ENCODE measurements at places on chromosomes 2 and 18.

- no peak for DNase-seq
Measured at GRCh38 chr18:3663870-3664512, 214.0 kb downstream of the TGIF1 start.

DNA sequence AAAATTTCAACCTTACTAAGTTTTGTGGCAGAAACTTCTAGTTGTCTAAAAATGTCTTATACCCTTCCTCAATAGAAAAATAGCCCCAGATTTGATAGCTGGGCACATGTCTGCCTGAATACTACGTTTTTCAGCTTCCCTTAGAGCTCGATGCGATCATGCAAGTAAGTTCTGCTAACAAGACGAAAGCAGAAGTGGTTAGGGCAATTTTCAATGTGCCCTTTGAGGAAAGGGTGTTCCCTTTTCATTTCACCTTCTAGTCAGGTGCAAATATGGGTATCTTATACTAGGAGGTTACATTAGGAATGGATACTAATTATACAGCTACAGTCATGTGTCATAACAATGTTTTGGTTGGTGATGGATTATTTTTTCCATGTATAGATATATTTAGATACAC lies 1572.1 kb upstream of the LRRTM1 start:
- DNase-seq: no peak

DNA sequence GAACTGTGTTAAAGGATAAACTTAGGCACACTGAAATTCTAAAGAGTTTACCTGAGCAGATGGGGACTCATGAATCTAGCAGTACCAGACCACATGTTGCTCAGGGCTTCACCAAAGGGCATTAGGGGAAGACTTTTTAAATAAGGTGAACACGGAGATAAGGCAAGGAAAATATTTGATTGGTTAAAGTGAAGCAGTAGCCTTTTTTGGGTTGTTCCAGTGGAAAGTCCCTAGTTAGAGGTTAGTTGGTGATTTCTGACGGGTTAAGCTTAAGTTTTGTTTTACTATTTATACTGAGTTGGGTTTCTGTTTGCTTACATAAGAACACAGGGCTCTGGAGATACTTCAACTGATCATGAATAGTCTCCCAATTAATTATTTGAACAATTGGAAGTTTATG lies 722.5 kb downstream of the SOCS6 start:
- DNase-seq: no peak

DNA sequence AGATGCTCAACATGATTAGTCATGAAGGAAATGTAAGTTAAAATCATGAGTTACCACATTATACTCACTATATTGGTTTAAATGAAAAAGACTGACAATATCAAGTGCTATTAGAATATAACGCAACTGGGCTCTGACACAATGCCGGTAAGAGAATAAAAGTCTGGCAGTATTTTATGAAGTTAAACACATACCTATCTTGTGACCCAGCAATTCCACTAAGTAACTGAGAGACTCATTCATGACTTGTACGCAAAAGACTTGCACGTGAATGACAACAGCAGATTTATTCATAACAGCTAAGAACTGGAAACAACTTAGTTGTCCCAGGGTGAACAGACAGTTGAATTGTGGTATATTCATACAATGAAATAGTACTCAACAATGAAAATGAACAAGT lies 342.1 kb downstream of the SLC4A3 start:
- DNase-seq: no peak

- no peak for DNase-seq
Measured at GRCh38 chr2:27655155-27655951, 8.1 kb downstream of the SUPT7L start.

DNA sequence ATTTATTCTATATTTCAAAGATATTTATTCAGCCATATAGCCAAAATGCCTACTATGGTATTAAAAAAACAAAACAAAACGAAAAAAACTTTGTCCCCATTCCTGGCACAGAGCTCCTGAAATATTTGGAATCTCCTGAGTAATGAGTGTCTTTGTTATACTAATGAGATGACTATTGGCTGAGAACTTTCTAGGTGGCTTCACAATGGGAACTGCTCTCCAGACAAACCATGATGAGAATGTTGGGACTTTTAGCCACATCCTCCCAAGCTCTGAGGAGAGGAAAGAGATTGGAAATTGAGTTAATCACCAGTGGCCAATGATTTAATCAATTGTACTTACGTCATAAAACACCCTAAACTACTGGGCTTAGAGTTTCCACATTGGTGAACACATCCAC lies 631.8 kb upstream of the SETBP1 start:
- no peak for DNase-seq

- no peak for DNase-seq
Measured at GRCh38 chr2:184030989-184031388, 567.3 kb upstream of the ZNF804A start.

- no peak for DNase-seq
Measured at GRCh38 chr2:74685408-74685807, 31.4 kb downstream of the SEMA4F start.
